ENCODE measurements at places on chromosomes 1 and 21. TPM values are rescaled to one million over a fixed set of nuclear protein-coding genes. Genes with fewer than 3 reads are reported as not detected.

DNA sequence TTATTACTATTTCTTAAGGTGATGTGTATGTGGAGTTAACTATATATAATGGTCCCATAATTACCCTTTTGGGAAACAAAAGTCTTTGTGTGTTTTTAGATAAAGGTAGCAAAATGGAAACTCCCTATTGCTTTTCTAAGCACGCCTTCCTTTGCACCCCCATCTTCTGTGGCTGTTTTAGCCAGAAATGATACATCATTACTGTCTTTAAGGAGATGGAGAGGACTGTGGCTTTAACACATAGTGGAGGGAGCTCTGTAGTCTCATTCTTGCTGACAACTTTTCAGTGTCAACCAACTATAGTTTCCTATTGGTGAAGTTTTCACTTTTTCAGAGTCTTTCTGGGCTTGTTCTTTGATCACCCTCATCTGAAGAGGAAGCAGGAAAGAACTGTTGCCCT is 1.0 kb downstream of the APOBEC4 start:
- no peak for DNase-seq

GRCh38 chr1:172630056-172630818 is 28.7 kb upstream of the FASLG start:
- DNase-seq, result no peak

DNA sequence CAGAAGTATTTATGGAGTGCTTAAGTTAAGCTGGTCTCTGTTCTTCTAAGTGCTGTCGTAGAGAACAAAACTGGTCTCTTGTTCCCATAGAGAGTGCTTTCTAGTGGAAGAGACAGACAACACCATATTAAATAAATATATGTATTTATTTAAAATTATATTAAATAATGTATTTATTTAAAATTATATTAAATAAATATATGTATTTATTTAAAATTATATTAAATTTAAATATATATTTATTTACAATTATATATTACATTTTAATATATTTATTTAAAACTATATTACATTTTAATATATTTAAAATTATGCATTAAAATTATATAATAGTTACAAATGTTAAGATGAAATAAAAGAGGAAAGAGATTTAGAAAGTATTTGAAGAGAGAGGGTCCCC is 175.5 kb upstream of the OLFM3 start:
- no peak for DNase-seq

DNA sequence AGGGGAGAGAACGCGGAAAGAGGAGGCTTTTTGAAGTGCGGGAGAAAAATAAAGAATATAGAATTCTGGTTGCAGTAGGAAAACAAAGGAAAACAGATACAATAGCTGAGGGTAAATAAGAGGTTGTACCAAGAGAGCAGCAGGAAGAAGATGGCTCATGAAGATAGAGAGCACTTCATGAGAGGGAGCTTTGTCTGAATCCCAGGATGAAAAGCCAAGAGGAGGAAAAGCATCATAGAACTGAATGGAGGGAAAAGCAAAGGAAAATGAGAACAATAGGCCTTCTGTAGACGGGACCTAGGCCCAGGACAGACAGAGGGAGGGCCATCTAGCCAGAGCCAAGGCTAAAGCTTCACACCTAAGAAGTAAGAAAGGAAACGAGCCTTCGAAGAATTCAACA is 49.5 kb downstream of the ATP6V1G3 start:
- no peak for DNase-seq

DNA sequence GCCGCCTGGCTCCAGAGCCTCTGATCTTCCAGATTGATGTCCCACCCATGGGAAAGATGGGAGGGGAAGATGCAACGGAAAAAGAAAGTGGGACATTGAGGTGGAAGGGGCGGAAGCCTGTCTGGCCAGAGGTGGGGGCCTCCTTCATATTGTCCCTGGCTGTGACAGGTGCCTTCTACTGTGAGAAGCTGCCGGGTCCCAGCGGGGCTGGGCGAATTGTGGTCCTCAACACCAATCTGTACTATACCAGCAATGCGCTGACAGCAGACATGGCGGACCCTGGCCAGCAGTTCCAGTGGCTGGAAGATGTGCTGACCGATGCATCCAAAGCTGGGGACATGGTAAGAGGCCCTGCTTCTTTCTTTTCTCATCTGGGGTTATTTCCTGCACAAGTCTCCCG is 5.6 kb upstream of the XKR8 start:
- no peak for DNase-seq

DNA sequence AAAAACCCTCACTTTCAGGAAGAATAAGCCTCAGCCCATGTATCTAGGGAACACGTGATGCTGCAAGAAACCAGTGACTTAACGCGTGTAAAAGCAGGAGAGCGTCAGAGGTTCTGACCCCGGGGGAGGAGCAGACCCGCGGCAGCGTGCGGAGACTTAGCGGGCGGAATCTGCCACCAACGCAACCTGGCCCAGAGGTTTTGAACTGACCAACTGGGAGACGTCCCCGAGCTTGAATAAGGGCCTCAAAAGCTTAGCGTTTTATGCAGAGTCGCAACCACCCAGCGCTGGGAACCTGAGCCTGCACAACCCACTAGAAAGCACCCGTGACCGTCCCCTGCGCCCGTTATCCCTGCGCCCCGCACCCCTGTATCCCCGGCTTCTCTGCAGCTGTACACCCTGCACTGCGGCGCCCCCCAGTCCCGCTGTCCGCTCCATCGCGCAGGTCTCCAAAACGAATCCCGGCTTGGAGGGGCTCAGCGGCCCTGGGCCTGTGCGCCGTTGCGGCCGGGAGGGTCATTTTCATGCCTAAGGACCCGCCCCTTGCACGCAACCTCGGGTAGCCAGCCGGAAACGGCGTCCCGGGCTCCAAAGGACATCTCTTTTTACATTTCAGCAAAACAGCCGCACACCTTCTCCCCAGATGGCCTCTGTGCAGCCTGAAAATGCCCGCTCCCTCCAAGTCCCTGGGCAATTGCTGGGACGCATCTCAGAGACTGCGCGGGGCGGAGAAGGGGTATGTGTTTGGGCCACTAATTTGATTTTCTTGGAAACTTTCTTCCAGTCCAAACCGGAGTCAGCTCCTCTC is 29.4 kb upstream of the TRIM17 start:
- DNase-seq, result no peak

- no peak for DNase-seq
These were observed 31.4 kb upstream of the C1orf185 start for GRCh38 chr1:51070640-51071039.

GRCh38 chr21:36134803-36135390 is at the start of gene CBR3:
Gene CBR3, plus strand, starts transcription at chr21:36135079. Its CDS starts 114 bp downstream, at chr21:36135193.
- no peak for DNase-seq

DNA sequence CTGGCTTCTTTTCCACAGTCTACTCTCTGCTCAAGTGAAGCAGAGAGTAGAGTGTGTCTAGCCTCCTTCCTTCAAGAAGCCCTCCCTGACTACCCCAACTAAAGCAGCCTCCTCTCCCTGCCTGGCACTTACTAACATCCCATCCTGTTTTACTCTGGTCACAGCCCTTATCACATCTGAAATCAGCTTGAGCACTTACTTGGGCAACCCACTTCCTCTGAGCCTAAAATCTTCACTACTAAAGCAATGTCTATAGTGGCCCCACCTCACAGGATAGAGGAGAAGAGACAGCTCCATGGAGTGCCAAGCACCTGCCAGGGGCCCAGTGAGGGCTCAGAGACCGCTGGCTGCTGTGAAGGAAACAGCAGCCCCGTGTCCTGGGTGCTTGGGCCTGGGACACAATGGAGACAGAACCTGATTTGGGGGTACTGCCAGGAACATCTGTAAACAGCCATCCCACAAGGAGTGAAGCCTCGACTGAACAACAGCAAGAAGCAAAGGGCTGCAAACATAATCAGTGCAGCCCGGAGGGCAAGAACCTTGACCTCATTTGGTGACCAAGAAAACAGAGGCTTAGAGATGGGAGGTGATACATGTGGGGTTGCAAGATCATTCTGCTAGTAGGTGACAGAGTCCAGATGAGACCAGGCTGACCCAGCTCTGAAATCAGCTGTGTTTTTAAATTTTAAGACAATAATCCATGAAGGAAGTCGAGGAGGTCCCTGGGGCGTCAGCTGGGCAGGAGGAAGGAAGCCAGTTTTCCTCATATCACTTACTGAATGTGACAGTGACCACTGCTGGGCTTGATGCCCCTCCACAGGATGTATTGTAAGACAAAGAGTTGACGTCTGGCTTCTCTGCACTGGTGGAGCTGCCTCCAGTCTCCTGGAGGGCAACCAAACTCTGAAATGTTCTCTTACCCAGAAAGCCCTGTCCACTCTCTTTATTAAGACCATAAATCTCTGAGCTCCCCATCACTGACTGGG is 710.6 kb downstream of the MATN1 start:
- DNase-seq, result no peak

DNA sequence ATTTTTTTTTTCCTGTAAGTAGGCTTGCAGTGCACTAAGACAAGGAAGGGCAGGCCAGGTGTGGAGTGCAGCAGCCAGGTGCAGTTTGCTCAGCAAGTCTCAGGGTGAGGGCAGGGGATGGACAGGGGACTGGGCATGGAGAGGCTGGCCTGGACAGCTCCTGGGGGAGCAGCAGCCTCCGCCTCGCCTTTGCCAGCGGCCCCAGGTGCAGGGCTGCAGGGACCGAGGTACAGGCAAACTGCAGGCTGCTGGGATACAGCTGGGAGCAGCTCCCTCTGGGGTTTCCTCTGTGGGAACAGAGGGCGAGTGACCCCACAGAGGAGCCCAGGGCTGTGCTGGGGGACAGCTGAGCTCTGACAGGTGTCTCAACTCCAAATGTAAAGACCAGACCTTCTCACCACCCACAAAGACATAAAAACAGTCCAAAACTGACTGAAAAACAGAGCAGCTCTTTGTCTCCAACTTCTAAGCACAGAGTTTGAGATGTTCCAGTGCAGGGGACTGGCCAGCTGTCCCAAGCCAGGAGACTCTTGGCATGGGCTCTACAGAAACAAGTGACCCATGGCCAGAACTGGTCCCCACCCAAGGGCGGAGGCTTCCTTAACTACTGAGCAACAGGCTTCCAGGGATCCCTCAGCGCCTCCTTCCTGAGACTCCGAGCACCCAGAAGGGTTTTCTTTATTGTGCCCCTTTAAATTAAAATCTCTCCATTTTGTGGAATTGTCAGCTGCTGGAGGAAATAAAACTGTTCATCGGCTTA is 27.7 kb upstream of the AJAP1 start:
- DNase-seq, result no peak

DNA sequence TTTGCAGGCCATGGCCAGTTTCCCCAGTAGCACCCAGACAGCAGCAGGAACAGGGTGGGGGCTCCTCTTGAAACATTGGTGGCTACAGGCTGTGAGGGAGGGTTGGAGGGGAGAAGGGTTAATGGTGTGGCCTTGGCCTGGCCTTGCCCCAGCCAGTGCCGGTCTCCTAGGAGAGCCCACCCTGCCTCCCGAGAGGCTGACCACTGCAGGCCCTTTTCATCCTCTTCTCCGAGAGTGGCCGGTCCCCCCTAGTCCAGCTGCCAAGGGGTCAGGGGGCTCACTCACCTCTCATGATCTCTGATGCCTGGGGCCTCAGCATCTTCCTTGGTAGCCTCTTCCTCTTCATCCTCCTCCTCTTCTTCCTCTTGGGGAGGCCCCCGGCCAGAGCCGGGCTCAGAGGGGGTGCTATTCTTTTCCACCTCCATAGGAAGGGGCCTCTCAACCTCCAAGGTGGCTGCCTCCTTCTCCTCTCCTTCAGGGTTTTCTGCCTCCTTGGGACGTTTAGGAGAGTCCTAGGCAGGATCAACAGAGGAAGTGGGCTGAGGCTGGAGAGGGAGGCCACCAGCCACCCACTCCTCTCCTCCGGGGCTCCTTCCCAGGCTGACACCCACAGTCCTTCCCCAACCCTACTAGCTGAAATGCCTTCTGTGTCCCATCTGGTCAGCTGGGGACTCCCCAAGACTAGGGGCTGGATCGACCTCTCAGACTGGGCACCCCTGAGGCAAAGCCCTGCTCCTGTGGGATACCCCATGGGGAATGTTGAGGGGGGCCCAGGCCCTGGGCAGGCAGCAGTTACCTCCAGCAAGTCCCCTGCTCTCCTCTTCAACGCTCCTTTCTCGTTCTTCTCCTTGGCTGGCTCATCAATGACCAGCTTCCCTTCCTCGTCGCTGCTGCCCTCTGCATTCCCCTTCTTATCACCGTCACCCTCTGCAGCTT is 2.7 kb upstream of the MRPL24 start:
- no peak for DNase-seq

- DNase-seq, result no peak
These were observed 380.4 kb downstream of the NPHP4 start for GRCh38 chr1:5611851-5612250.

DNA sequence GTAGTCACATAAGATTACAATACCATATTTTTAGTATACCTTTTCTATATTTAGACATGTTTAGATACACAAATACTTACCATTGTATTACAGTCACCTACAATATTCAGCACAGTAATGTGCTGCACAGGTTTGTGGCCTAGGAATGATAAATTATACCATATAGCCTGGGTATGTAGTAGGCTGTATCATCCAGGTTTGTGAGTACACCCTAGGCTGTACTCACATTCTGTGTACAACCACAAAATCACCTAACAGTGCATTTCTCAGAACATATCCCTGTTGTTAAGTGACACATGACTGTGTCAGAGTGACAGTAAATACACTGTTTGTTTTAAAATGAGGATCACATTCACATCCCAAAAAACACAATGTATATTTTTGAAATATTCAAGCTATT is 11.2 kb downstream of the KRTAP21-3 start:
- no peak for DNase-seq

GRCh38 chr1:151406176-151406575 is 6.8 kb downstream of the PSMB4 start:
- no peak for DNase-seq

GRCh38 chr1:234475167-234475793 is 3.7 kb downstream of the TARBP1 start:
- no peak for DNase-seq

DNA sequence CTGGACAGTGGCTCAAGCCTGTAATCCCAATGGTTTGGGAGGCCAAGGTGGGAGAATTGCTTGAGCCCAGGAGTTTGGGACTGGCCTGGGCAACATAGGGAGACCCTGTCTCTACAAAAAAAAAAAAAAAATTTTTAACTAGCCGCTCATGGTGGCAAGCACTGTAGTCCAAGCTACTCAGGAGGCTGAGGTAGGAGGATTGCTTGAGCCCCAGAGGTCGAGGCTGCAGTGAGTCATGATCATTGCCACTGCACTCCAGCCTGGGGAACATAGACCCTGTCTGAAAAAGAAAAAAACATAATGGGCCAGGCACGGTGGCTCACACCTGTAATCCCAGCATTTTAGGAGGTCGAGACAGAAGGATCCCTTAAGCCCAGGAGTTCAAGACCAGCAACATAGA is 5.3 kb downstream of the SPATC1L start:
- DNase-seq, result no peak

RXRG gene
- total RNA-seq, result 4.5 TPM

MIXL1 gene
- not detected for total RNA-seq

SERTAD4 gene
- 6.9 TPM for total RNA-seq

SHISAL2A gene
- total RNA-seq, result not detected

F3 gene
- total RNA-seq, result 9.7 TPM

TRABD2B gene
- 2.4 TPM for total RNA-seq

PER3 gene
- 16.2 TPM for total RNA-seq

FCRL1 gene
- total RNA-seq, result 0.63 TPM

RBP7 gene
- total RNA-seq, result 2.4 TPM

MEX3A gene
- total RNA-seq, result 7.2 TPM

All from urinary bladder (tissue), 4 donors.